Activated T-cell treated with anti-CD3 and anti-CD28 coated beads, Interleukin-2, amount 50 U/mL, for 72 hours (primary cell): ENCODE measurements at places on chromosomes 7 and 10. TPM values are rescaled to one million over a fixed set of nuclear protein-coding genes. Genes with fewer than 3 reads are reported as not detected.

GRCh38 chr7:15620491-15621185, 58.8 kb upstream of the AGMO start:
- no peaks in the 10 kb centered on the region for H3K4me1 ChIP-seq
- no peak for DNase-seq
- H3K27me3 ChIP-seq = no peaks in the 10 kb centered on the region
- no peak overlapping the region for H3K4me3 ChIP-seq

Gene IFIT1B
- not detected for total RNA-seq

DNA sequence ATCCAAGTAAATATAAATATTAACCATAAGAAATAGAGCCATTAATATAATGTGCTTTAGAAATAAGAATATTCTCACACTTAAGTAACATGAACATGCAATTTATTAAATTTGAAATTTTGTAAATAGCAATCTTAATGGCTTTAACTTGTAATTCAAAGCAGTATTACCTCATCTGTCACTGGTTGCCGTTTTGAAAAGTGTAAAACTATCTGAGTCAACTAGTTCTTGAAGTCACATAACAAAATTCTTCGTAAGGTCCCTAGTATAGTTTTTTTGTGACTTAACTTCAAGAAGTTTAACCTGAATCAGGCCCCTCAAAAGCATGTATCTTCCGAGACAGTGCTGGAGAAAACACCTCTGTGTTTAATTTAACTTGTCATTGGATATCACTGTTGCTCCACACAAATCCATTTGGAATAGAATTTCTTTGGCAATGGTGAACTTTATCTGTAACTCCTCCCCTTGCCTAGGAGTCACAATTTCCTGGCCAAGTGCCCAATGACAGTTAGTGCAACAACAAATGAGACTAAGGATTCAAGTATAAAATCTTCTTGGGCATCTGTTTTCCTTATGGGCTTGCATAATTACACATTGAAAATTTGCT, 47.1 kb downstream of the NT5C2 start:
- no peaks in the 10 kb centered on the region for H3K36me3 ChIP-seq
- DNase-seq = no peak
- H3K4me3 ChIP-seq = no peak overlapping the region
- peaks cover 7% of the 10 kb centered on the region for H3K4me1 ChIP-seq

DNA sequence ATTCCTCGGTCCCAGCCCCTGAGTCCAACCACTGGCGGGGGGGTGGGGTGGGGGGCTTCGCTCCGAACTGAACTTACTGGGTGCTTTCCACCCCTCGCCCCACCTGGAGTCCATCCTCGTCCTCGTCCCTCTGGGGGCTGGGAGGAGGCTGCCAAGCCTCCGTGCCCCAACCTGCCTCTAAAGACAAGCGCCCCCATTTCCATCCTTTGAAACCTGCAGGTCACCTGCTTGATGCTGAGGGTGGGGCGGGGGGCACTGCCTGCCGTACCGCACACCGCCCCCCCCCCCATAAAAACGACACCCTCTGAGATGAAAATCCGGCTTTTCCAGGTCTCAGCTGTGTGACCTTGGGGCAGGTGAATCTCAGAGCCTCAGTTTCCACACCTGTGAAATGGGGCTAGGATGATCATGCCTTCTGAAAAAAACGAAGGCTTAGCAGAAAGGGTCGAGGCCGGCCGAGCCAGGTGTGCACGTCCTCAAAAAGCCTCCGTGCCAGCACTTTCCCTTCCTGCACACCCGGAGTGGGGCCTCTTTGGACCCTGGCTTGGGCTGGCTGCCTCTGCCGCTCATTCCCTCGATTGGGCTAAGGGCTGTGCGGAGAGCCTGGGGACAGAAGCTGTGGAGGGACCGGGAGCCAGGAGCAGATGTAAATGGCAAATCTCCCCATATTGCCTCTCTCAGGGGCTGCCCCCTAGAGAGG, 967 bp downstream of the ELFN1 start:
- no peaks in the 10 kb centered on the region for H3K36me3 ChIP-seq
- H3K27ac ChIP-seq = no peak overlapping the region
- no peak for DNase-seq
- H3K4me3 ChIP-seq = peak overlapping the region; percentile 56
- H3K4me1 ChIP-seq = peaks cover 5% of the 10 kb centered on the region
- peaks cover 27% of the 10 kb centered on the region for H3K27me3 ChIP-seq

DNA sequence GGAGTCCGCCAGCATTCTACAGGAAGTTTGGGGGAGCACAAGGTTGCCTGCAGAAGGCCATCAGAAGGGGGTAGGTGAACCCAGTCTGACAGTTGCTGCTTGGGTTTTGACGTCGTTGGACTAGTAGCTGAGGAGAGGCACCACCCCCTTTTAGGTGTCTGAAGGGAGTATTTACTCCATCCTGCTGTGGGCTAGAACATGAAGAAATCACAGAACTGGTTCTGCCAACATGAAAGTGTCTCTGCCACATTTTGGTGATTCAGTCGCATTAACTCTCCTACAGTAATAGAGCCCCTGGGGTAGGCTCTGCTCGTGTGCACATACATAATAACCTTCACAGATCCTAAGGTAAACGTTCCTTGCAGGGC, 834 bp upstream of the TRIL start:
- no peak for DNase-seq
- peaks cover 60% of the 10 kb centered on the region for H3K27me3 ChIP-seq
- peak overlapping the region; percentile 31 for H3K4me3 ChIP-seq

Gene GPR141
- total RNA-seq = not detected

GRCh38 chr10:77118603-77119282, 518.9 kb downstream of the KCNMA1 start:
- H3K27me3 ChIP-seq = peaks cover 35% of the 10 kb centered on the region
- H3K4me3 ChIP-seq = no peak overlapping the region
- H3K36me3 ChIP-seq = no peaks in the 10 kb centered on the region

DNA sequence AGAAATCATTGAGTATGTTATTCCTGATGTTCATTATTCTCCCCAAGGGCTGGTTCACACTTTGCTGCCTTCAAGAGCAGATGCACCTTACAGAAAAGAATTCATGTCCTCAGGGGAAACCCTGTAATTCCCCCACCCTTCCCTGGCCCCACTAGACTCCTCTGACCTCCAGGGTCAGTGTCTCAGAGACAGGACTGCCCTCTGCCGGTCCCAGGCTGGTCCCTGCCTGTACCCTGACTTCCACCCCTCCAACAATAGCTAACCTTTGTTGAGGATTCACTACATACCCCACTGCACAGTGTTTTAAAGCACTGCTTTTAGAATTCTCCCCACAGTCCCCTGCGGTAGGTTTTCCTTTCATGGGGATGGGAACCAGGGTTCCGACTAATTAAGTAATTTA, 4.4 kb upstream of the SEPHS1 start:
- no peak overlapping the region for H3K4me3 ChIP-seq
- peak; percentile 23 for DNase-seq
- peaks cover 5% of the 10 kb centered on the region for H3K36me3 ChIP-seq
- H3K27me3 ChIP-seq = peaks cover 1% of the 10 kb centered on the region

DNA sequence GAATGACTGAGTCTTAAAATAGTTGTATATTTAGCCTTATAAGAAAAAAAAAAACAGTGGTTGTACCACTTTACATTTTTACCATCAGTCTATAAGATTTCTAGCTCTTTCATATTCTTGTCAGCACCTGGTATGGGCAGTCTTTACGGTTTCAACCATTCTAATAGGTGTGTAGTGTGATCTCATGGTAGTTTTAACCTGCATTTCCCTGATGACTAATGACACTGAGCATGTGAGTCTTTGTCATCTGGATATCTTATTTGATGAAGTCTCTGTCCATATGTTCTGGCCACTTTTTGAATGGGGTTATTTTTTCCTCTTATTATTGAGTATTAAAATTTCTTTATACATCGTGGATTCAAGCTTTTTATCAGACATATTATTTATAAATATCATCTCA, 365.3 kb upstream of the IGFBP3 start:
- no peaks in the 10 kb centered on the region for H3K36me3 ChIP-seq
- no peak overlapping the region for H3K4me3 ChIP-seq
- no peaks in the 10 kb centered on the region for H3K4me1 ChIP-seq
- no peaks in the 10 kb centered on the region for H3K27me3 ChIP-seq
- no peak for DNase-seq

DNA sequence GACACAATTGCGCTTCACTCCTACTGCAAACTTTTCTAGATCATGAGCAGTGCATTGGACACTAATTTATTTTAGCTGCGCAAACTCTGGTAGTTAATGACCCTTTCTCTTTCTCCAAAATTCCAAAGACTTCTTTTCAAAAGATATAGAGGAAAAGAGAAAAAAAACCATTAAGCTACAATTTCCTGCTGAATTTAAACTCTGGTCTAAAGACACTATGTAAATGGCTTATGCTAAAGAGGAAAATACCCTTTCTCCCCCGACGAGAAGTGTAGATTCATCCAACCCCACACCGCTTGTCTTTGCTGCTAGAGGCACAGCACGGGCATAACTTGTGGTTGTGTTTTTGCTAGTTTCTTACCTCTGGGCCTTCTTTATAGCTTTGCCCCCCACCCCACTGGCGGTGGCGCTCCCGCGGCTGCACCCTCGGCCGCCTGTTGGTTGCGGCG, 84.1 kb downstream of the SNX10 start:
- peaks cover 22% of the 10 kb centered on the region for H3K27me3 ChIP-seq
- H3K4me3 ChIP-seq = peak overlapping the region; percentile 87
- H3K4me1 ChIP-seq = peaks cover 5% of the 10 kb centered on the region
- no peak for DNase-seq
- no peak overlapping the region for H3K27ac ChIP-seq

Gene PRSS1
- total RNA-seq = not detected

GRCh38 chr7:154451480-154452457, 399.6 kb downstream of the DPP6 start:
- no peaks in the 10 kb centered on the region for H3K36me3 ChIP-seq
- H3K27ac ChIP-seq = no peak overlapping the region
- H3K4me1 ChIP-seq = no peaks in the 10 kb centered on the region
- H3K27me3 ChIP-seq = no peaks in the 10 kb centered on the region
